ENCODE measurements at places on chromosomes 12 and 14.

DNA sequence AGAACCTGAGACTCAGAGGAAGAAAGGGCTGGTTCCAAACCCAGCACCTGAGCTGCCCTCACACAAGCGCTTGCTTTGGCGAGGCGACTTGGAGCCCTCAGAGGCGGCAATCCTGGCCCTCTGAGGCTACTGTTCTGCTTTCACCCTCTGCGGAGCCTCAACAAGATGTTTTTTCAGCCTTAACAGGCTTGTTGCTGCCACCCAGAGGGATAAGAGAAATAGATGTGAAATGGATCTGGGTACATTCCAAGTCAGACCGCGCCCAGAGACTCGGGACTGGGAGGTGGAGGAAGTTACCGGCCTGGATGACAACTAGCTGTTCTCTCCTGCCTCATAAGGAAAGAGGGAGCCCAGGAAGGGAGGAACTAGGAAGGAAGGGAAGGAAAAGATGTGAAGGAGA lies 89.6 kb downstream of the TTC7B start:
- DNase-seq = peak; percentile 24

DNA sequence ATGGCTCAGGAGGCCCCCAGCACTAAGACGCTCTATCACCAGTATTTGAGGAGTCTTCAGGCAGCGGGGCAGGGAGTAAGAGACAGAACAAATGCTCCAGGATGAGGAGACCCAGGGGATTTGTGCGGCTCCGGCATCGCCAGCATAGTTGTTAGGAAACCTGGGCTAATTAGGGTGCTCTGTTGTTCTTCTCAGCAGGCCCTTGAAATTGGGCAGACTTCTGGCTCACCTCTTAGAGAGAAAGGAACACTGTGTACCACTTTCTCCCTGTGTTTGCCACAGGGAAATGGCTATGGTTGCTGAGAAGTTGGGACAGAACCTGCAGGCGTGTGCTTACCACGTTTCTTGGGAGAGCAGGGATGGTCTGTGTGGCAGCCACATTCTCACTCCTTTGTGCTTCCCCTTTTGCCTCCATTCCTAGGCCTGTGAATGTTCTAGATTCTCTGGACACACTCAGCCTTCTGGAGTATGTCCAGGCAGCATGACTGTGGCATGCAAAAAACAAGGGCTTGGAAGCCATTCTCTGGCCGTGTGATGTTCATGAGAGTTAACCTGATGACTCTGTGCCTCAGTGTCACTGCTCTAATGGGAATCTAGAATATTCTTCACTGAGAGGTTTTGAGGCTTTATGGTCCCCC lies 109.0 kb downstream of the CHST11 start:
- peak; percentile 28 for DNase-seq

DNA sequence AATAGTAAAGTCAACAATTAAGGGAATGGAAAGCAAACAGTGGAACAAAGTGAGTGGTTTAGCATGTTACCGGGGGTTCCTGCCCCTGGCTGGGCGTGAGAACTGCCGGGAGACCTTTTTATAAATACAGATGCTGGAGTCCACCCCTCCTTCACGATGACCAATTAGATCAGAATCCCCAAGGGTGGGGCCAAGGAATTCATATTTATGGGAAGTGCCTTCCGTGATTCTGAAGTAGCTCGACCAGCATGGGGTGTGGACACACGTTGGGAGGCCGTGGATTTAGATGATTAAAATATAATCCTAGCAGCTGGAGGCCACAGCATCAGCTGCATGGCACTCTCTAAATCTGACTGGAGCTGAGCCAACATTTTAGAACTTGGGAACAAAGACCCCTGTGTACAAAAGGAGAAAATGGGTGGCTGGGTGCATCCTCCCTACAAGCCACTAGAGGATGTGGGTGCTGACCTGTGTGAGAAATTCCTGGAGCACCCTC lies 87.9 kb downstream of the SRRM4 start:
- no peak for DNase-seq

- DNase-seq = no peak
Observed at GRCh38 chr12:123075087-123075645, 75.7 kb downstream of the PITPNM2 start.

DNA sequence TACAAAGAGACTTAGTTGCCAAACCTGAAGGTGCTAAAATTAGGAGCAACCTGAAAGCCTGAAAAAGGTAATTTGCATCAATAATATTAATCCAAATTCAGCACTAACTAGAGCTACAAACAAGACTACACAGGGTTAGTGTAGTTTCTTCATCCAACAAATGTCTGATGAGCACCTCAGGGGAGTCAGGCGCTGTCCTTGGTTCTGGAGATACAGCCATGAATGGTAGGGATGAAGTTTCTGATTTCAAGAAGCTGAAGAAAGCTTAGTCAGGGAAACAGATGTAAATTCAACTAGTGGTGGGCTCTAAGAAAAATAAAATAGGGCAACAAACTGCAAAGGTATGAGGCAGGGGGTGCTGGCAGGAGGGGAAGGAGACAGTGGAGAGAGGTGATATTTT lies 266.3 kb downstream of the GLT1D1 start:
- no peak for DNase-seq

DNA sequence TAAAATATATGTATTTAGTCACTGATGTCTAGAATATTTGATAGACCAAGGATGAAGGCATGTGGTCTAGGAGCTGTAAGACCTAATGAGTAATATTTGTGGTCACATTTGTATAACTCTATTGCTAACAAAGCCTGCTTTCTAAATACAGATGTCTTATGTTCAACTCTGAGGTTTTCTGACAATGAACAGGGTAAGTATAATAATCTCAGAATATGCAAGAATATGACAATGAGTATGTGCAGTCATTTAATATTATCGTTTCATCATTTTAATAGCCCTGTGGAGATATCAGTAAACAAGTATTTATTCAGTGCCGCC lies 389.6 kb downstream of the LRIG3 start:
- DNase-seq = peak; percentile 53

DNA sequence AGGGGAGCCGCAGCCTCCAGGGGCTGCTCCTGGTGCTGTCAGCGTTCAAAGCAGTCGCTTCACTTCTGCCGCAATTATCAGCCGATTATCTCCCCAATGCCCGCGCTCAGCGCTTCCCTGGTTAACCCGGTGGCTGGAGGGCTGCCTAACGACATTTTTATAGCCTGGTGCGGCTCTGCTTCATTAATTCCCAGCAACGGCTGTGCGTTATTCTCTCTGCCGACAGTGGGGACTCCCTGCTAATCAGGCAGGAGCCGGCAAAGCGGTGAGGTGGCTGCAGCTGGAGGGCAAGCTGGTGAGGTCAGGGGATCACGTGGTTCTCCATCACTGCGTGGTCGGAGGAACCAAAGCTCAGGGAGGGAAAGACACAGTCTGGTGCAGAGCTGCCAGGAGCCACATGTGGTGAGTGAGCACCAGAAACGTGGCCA lies 62.9 kb downstream of the GLRX5 start:
- peak; percentile 3 for DNase-seq

GRCh38 chr12:106179086-106179485 lies 40.3 kb upstream of the NUAK1 start:
- peak; percentile 31 for DNase-seq

DNA sequence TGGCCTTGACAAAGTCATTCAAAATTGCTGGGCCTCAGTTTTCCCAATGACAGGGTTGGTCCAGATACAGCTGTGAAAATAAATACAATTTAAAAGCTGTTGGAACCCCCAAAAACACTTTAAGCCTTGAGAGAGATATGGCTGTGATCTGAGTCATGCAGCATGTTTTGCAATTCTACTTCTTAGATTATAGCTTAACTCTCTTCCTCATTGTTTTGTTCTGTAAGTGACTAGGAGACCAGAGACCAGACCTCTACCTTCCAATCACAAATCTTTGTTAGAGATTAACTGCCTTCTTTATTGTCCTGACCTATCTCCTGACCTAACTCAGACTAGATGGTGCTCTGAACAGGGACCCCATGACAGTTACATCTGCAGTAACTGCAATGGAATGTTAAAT lies 198.1 kb downstream of the STXBP6 start:
- DNase-seq = no peak

GRCh38 chr12:89907659-89908058 lies 199.0 kb upstream of the ATP2B1 start:
- DNase-seq = no peak

DNA sequence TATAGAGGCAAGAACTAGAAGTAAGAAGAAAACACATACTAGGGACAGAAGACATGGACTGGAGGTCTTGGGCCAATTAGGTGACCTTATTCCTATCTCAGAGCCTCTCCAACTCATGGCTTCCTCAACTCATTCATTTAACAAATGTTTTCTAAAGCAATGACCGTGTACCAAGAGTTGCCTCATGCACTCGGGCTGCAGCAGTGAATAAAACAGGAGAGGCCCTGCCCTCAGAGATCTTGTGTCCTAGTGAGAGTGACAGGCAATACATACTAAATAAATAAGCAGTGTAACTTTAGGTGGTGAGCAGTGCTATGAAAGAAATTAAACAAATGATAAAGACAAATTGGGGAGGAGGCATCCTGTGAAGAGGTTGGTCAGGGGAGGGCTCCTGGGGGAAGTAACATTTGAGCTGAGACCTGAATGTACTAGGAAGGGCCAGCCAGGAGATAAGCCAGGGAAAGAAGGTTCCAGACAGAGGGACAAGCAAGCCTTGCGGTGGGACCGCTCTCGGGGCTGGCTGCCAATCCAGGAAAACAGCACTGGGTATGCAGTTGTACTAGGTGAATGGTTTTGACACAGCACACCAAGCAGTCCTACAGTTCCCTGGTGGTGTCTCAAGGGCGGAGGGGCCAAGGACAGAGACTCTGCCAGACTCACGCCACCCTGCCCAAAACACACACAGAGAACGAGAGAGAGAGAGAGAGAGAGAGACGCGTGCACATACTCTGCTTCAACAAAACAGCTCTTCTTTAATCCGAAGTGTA lies 1.3 kb downstream of the NINJ2 start:
- DNase-seq = no peak

DNA sequence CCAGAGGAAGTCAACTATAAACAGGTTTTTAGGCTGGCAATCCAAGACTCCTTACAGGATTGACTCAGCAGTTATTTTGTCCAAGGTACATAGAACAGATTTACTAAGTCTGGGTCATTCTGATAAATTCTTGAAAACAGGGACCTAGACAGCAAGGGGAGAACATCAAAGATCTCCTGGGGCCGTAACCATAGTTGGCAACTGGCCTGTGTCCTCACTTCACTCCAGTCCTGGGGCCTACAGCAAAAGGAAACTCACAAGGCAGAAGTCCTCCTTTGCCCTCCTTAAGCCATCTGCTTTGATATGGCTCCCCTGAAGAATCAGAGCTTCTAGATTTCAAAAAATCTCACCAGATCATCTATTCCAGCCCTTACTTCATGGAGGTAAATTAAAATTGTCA lies 207.2 kb upstream of the IGF1 start:
- DNase-seq = no peak

- no peak for DNase-seq
Observed at GRCh38 chr14:99225436-99226203, 46.4 kb downstream of the BCL11B start.

GRCh38 chr14:51939755-51940301 lies 49.5 kb upstream of the RTRAF start:
- peak; percentile 60 for DNase-seq

GRCh38 chr12:59904874-59905521 lies 309.2 kb downstream of the SLC16A7 start:
- DNase-seq = peak; percentile 26

GRCh38 chr12:32870716-32871115 lies 25.9 kb downstream of the PKP2 start:
- DNase-seq = no peak

DNA sequence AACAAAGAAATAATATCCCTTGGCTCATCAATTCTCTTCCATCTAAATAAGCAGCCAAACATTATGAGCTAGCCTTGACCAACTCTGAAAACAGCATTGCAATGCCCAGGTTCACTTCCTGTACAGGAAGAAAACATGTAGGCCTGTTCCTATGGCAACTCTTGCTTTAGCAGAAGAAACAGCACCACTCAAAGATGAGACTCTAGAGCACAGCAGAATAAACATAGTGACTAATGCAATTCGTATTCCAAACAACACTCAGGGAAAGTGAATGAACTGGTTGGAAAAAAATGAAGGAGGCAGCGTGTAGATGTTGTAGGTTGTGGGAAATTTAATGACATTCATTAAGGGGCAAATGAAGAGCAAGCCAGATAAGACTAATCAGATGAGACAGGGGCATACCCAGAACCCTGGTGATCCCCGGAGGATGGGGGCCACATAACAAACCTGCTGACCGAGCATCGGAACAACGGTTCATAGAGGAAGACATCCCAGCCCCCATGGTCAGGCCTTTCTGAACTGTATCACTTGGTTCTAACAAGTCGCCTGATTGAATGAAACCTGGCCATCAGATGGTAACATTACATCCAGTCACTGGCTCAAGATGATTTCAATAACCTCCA lies 9.0 kb downstream of the ARHGDIB start:
- DNase-seq = peak; percentile 87

DNA sequence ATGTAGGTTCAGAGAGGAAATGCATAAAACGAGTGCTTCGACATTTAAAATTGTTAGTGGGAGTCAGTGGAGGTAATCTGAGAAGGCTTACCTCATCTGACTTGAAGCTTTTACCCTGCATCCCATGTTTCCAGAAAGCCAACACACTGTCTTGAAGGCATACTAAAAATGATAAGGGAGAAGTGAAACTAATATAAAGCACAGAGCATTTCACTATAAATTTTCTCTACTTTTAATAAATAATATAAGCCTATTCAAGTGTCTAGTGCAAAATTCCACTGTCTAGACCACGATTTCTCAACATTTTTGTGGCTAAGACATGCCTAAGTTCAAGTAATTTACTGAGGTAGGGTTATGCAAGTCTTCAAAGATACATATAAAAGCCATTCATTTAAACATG lies 29.1 kb upstream of the CDKL1 start:
- no peak for DNase-seq

GRCh38 chr12:84973026-84973425 lies 60.4 kb upstream of the SLC6A15 start:
- DNase-seq = no peak

DNA sequence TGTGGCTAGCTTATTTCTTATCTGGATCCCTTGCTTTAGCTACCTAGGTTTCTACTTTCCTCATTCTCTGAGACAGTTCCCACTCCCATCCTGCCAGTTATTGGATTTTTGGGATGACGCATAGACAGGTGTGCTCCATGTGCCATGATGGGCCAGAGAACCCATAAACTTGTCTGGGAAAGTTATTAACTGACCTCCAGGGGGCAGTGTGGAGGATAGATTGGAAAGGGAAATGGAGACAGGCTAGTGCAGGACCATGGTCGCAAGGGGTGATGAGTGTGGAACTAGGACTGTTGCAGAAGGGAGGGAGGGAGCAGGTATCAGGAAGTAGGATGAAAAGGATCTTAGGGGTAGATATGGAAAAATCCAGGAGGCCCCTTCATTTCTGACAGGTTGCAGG lies 80.3 kb downstream of the ESRRB start:
- no peak for DNase-seq

GRCh38 chr12:5066251-5066650 lies 22.6 kb downstream of the KCNA5 start:
- DNase-seq = no peak

- no peak for DNase-seq
Observed at GRCh38 chr12:117441751-117442150, 80.3 kb upstream of the NOS1 start.

GRCh38 chr14:84403585-84403984 lies 1126.4 kb upstream of the FLRT2 start:
- DNase-seq = no peak
